Right lobe of liver (tissue), 6 donors: ENCODE measurements at places on chromosomes 13 and 19.

DNA sequence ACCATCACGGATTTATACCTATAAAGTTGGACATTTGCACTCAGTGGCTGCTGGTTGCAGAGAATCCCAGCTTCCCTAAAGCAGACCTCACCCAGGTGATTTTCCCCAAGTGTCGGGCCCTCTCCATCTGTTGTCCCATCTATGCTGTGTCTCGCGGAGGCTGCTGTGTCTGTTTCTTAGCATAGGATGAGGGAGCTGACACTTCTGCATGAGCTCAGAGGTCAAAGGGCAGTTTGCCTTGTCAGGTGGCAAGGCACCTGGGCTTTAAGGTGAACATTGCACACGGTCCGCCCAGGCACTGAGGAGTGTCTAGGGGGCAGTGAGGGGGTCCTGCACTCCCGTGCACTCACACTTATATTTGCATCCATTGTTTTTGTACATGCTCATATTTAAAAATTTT is 151.6 kb downstream of the ZIC5 start:
- no peak for DNase-seq

- peak; percentile 54 for DNase-seq
Measured at GRCh38 chr13:110340812-110341444, 33.8 kb downstream of the COL4A2 start.

DNA sequence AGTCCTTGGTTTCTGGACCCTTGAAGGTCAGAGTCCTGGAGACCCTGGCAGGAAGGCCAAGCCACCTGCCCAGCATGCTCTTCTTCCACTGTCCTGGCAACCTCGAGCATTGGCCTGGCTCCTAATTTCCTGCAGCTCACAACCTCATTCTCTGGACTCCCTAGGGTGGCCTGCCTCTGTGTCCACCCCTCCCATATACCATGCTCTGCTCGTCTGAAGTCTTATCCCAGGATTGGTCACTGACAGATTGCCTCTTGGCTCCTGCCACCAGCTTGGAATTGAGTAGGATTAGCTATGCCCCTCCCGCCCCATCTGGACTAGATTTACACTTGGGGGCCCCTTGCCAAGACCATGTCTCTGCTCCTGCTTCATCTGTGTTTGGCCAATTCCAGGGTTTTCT is 17.1 kb upstream of the WASF3 start:
- DNase-seq: no peak

GRCh38 chr19:32809254-32809653 is 60.3 kb downstream of the SLC7A9 start:
- DNase-seq: no peak

- no peak for DNase-seq
Measured at GRCh38 chr13:99971576-99972189, at the start of gene ZIC5. Gene ZIC5 (minus strand): TSS chr13:99971767. CDS start chr13:99971603, 164 bp downstream.

- no peak for DNase-seq
Measured at GRCh38 chr13:35855531-35856019, 275.6 kb downstream of the DCLK1 start.

DNA sequence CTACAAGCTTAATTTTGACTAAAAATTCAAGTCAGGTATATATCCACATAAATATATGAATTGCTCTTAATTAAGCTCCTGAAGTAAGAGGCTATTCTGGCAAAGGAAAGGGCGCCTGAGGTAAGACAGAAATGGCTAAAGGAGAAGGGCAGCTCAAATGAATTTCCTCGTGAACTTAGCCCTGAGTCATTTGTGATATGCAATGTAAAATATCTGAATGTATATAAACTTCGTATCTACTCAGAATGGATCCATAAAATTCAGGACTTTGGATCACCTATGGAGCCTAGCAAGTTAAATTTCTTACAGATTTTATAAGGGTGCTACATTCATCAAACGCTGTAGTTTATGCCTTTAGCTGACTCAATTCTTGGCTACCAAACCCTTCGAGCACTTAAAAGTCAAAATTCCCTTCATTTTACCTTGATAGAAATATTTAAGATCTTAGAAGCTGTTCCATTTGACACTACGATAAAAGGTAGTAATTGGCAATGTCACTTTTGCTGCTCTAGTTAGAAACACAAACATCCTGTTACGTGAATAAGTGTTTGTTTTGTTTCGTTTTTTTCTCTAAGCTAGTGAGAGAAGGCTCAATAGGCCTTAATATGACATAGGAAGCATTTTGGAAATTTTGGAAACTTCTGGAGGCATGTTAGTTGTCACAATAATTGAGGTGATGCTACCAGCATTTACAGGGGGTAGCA is 69.2 kb downstream of the DIAPH3 start:
- DNase-seq: no peak

- DNase-seq: no peak
Measured at GRCh38 chr13:103018556-103018955, 47.7 kb downstream of the SLC10A2 start.

DNA sequence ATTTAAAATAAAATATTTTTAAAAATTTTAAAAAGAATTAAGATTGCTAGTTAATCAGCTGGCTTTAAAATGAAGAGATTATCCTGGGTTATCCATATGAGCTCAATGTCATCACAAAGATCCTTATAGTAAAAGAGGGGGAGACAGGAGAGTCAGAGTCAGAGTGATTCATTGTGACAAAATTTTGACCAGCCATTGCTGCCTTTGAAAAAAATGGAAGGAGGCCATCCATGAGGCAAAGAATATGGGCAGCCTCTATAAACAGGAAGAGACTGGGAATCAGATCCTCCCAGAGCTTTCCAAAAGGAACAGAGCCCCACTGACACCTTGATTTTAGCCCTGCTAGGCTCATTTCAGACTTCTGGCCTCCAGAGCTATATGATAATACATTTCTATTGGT is 9.3 kb upstream of the RUBCNL start:
- no peak for DNase-seq

- peak; percentile 81 for DNase-seq
Measured at GRCh38 chr19:459724-460511, 915 bp downstream of the SHC2 start.

- DNase-seq: no peak
Measured at GRCh38 chr13:48715977-48716376, 62.2 kb downstream of the CYSLTR2 start.

DNA sequence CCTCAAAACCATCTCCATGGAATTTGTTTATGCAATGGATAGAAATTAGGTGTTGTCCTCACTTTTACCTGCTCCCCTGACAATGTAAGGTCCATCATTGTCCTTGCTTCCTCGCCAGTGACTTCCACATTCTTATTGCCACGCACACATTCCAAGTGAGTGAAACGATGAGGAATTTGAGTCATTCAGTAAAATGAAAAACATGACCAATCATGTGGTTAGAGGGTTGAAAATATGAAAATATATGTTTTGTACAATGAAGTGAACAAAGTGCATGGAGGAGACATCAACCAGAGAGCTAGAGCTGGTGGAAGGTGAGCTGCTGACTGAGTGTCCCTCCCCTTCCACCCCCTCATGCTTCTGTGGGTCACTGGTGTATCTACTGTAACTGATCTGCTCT is 91.7 kb downstream of the ATP8A2 start:
- DNase-seq: no peak

- no peak for DNase-seq
Measured at GRCh38 chr19:1351381-1351851, 32.3 kb upstream of the NDUFS7 start.

DNA sequence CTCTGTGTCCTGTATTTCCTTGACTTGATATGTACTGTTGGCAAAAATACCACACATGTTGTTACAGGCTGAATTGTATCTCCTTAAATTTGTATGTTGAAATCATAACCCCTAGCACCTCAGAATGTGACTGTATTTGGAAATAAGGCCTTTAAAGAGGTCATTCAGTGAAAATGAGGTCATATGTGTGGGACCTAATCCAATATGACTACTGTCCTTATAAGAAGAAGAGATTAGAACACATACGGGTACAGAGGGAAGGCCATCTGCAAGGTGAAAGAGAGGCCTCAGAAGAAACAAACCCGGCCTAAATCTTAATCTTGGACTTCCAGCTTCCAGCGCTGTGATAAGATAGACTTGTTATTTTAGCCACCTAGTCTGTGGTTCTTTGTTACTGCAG is 202.5 kb downstream of the NUFIP1 start:
- DNase-seq: no peak

DNA sequence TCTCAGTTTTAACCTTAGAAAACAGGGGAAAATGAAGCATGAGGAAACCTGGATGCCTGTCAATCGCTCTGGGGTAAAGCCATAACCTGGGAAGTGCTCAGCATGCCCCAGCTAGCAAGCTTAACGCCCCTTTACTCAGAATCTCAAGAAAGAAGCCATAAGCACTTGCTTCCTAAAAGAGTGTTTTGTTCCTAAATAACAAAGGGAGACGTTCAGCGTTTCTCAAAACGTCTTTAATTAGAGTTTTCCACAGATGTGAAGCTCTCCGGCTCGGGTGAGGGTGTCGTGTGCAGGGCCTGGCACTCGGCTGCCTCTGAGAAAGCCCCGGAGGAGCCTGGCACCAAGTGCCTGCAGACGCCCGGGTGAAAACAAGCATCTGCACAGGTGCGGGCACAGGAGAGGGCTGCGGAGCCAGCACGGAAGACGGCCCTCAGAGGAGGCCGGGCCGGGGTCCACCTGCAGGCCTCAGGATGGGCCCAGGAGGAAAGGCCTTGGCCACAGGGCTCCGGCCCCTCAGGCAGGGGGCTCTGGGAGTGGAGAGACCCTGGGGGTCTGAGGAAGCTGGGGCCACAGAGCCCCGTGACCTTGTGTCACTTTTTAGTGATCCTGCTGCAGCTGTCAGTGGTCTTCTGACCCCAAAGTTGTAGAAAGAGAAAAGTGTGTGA is 6.2 kb downstream of the GAS6 start:
- no peak for DNase-seq

DNA sequence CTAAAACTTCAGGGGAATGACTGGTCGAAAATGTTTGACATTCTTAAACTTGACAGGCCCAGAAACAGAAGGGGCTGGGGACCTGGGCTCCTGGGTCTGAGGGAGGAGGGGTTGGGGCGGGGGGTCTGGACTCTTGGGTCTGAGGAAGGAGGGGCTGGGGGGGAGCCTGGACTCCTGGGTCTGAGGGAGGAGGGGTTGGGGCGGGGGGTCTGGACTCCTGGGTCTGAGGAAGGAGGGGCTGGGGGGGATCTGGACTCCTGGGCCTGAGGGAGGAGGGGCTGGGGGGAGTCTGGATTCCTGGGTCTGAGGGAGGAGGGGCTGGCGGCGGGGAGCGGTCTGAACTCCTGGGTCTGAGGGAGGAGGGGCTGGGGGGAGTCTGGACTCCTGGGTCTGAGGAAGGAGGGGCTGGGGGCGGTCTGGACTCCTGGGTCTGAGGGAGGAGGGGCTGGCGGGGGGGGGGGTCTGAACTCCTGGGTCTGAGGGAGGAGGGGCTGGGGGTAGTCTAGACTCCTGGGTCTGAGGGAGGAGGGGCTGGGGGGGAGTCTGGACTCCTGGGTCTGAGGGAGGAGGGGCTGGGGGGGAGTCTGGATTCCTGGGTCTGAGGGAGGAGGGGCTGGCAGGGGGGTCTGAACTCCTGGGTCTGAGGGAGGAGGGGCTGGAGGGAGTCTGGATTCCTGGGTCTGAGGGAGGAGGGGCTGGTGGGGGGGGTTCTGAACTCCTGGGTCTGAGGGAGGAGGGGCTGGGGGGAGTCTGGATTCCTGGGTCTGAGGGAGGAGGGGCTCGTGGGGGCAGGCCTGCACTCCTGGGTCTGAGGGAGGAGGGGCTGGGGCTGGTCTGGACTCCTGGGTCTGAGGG is 5.5 kb upstream of the KLK6 start:
- no peak for DNase-seq

DNA sequence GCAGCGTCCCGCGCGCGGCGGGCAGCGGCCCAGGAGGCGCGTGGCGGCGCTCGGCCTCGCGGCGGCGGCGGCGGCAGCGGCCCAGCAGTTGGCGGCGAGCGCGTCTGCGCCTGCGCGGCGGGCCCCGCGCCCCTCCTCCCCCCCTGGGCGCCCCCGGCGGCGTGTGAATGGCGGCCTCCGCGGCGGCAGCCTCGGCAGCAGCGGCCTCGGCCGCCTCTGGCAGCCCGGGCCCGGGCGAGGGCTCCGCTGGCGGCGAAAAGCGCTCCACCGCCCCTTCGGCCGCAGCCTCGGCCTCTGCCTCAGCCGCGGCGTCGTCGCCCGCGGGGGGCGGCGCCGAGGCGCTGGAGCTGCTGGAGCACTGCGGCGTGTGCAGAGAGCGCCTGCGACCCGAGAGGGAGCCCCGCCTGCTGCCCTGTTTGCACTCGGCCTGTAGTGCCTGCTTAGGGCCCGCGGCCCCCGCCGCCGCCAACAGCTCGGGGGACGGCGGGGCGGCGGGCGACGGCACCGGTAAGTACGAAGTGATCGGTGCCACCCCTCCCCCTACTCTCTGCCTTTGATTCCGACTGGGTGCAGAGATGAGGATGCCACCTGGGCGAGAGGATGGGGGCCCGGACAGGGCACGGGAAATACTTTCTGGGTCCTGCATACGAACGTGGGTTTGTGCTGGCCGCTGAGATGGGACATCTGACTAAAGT is 874 bp downstream of the TRIM28 start:
- no peak for DNase-seq

DNA sequence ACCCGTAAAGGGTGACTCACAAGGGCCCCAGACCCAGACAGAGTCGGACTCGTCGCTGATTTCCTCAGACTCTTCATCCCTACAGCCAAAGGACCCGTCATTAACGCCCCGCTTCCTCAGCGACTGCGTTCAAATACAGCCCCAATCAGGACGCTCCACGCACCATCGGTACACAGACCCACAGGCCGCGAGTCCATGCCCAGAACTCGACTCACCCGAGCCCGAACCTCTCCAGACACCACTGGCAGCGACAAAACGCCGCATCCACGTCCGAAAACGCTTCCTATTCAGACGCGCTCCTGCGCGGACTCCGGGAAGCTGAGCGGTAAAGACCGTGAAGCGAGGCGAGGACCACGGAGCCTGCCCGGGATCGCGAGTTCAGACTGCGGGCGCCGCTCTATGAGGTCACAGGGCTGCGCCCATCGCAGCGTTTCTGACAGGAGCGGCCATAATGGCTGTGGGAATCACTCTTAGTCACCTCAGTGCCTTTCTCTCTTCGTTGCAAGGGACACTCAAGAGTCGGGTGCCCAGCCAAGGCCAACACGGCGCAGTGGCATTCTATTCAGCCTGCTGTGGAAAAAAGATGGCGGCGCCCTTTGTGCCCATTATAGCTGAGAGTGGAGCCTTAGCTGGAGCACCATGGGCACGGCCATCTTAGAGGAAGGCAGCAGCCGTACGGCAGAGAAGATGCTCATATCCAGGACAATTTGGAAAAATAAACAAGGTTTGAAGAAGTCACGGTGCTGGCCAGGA is at the start of gene ZNF614:
Gene ZNF614, minus strand, starts transcription at position 353 of the 753 bp plus-strand sequence. CDS start 2,634 bp downstream, outside the sequence.
- peak; percentile 84 for DNase-seq

- no peak for DNase-seq
Measured at GRCh38 chr19:5052515-5052914, 83.6 kb downstream of the KDM4B start.

- DNase-seq: no peak
Measured at GRCh38 chr19:20503476-20503875, 62.1 kb downstream of the ZNF737 start.
